ENCODE measurements at places on chromosomes 2 and 18. TPM values are rescaled to one million over a fixed set of nuclear protein-coding genes. Genes with fewer than 3 reads are reported as not detected.

GRCh38 chr2:238420878-238421694 is 5.6 kb upstream of the ASB1 start:
- H3K27ac ChIP-seq = peak overlapping the region; percentile 59
- no peak for DNase-seq
- no peaks in the 10 kb centered on the region for H3K36me3 ChIP-seq
- no peak overlapping the region for H3K4me3 ChIP-seq
- no peaks in the 10 kb centered on the region for H3K27me3 ChIP-seq
- H3K4me1 ChIP-seq = peaks cover 8% of the 10 kb centered on the region

- DNase-seq = no peak
- H3K4me3 ChIP-seq = no peak overlapping the region
- H3K4me1 ChIP-seq = no peaks in the 10 kb centered on the region
- H3K27me3 ChIP-seq = no peaks in the 10 kb centered on the region
- H3K27ac ChIP-seq = no peak overlapping the region
- H3K36me3 ChIP-seq = no peaks in the 10 kb centered on the region
Measured at GRCh38 chr2:11513319-11513718, 20.5 kb upstream of the GREB1 start.

DNA sequence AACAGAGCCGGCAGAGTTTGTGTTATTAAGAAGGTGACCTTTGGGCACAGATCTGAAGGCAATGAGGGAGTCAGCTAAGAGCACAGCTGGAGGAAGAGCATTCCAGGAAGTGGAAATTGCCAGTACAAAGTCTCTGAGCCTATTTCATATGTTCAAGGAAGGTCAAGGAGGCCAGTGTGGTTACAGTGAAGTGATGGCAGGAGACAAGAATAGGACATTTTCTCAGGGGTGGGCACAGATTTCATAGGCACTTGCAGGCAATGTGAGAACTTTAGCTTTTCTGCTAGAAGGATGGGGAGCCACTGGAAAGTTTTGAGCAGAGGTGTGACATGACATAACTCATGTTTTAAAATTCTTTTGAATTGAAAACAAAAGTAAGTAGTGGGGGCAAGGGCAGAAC is 50.3 kb downstream of the ARHGAP25 start:
- no peak overlapping the region for H3K27ac ChIP-seq
- no peak for DNase-seq
- H3K4me3 ChIP-seq = no peak overlapping the region
- H3K27me3 ChIP-seq = no peaks in the 10 kb centered on the region
- peaks cover 66% of the 10 kb centered on the region for H3K36me3 ChIP-seq
- peaks cover 74% of the 10 kb centered on the region for H3K4me1 ChIP-seq

DNA sequence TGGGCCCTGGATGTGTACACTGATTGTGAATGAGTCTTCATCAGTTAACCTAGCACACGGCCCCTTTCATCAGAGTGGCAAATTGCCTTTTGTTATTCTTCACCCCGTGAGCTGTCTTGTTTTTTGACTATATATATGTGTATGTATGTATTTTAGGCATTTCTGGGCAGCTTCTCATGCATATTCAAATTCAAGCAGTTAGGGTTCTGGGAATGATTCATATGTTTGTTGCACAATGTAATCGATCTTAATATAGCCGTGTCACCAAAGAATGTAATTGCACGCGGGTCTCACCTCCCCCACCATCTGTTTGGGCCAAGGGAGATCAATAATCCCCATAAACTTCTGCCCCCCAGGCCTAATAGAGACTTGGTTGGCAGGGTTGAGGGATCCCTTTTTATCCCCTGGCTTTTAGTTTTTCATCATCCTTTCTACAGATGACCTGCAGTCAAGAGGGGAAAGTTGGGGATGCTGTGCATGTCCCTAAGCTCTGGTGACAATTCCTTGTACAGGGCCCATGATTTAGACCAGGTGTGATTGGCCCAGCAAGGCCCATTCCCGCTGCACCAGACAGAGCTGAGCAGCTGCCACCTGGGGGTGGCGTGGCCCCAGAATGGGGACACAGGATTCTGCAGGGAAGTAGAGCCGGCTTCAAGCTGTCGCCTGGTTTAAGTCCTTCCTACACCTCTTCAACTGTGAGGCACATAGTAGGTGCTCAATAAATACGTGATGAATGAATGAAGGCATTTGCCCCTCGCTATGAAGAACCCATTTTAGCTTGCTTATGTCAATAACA is 19.2 kb downstream of the KCNF1 start:
- H3K4me3 ChIP-seq = no peak overlapping the region
- no peaks in the 10 kb centered on the region for H3K4me1 ChIP-seq
- no peaks in the 10 kb centered on the region for H3K27me3 ChIP-seq
- H3K27ac ChIP-seq = no peak overlapping the region
- DNase-seq = no peak

- no peak overlapping the region for H3K27ac ChIP-seq
- H3K36me3 ChIP-seq = no peaks in the 10 kb centered on the region
- no peak for DNase-seq
- no peaks in the 10 kb centered on the region for H3K27me3 ChIP-seq
Measured at GRCh38 chr2:139156730-139157129, 376.5 kb upstream of the NXPH2 start.

- no peaks in the 10 kb centered on the region for H3K36me3 ChIP-seq
- H3K4me3 ChIP-seq = no peak overlapping the region
- H3K4me1 ChIP-seq = no peaks in the 10 kb centered on the region
- no peak overlapping the region for H3K27ac ChIP-seq
- DNase-seq = no peak
Measured at GRCh38 chr18:7598167-7599047, 31.3 kb downstream of the PTPRM start.

The CTAGE1 gene
- not detected for total RNA-seq
